ENCODE measurements at places on chromosomes 3 and 15.

DNA sequence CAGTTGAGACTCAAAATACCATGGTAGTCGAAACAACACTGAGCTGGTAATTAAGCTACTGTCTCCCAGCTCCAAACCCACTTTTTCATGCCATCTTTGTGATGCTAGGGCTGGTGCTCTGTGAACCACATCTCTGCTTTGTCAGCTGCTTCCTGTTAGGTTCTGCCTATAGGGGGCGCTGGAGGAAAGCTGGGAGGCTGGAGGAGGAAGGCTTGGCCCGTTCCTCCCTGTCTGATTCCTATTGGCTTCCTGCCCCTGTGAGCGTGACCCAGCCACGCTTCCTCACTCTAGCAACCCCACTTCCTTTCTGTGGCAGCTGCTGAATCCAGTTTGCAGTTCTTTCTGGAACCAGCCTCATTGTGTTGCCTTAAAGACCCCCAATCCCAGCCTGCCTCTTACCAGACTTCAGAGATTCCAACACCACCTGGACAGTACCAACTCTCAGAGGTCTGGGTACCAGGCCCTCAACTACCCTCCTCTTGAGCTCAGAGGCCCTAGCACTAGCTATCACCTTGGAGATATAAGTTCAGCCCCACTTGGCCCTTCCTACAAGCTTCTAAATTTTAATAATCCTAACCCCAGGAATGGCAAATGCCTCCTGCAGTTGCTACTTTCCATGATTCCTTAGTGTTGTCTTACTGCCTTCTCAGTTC lies 120.9 kb downstream of the ERC2 start:
- peak; percentile 37 for DNase-seq

DNA sequence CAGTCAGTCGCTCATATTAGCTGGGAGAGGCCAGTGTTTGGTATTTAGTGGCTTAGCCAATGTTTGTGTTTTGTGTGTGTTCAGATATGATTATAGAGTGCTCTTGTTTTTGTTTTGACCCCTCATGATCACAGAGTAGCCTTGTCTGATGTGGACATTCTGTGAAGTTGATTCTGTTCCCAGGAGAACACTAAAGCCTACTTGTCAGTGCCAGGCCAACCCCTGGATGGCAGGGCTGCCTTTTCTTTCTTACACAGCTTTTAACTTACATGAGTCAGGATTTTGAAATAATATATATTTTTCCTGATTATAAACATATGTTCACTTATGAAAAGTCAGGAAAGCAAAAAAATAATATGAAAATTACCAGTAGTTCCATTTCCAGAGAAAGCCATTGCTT lies 11.9 kb downstream of the CFAP161 start:
- no peak for DNase-seq

- DNase-seq: no peak
Measured at GRCh38 chr3:152197451-152197850, 71.3 kb upstream of the MBNL1 start.

DNA sequence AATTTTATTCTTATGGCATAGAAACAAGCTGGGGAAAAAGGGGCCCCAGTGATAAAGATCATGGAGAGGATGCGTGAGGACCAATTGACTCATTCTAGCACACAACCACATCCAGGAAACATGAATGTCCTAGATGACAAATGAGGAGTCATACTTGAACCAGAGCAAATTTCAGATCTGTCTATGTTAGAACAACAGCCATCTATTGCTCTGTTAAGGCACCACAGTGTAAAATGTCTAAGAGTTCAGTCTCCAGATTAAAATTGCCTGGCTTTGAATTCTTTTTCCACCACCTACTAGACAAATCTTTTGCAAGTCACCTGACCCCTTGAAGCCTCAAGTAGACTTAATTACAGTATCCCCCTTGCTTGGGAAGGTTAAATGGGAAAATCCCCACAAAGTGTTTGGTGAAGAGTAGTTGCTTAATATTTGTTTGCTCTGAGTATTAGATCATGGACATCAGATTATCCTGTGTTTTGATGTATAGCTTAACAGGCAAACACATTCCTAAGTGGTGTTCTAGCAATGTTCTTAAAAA lies 258.7 kb upstream of the TGFBR2 start:
- DNase-seq: peak; percentile 89

- DNase-seq: no peak
Measured at GRCh38 chr15:38197553-38197952, 55.1 kb upstream of the SPRED1 start.

GRCh38 chr3:164460851-164461250 lies 617.4 kb downstream of the SI start:
- DNase-seq: no peak

Measured in NCI-H524 (cell line).